ENCODE measurements at places on chromosomes 2 and 18.

DNA sequence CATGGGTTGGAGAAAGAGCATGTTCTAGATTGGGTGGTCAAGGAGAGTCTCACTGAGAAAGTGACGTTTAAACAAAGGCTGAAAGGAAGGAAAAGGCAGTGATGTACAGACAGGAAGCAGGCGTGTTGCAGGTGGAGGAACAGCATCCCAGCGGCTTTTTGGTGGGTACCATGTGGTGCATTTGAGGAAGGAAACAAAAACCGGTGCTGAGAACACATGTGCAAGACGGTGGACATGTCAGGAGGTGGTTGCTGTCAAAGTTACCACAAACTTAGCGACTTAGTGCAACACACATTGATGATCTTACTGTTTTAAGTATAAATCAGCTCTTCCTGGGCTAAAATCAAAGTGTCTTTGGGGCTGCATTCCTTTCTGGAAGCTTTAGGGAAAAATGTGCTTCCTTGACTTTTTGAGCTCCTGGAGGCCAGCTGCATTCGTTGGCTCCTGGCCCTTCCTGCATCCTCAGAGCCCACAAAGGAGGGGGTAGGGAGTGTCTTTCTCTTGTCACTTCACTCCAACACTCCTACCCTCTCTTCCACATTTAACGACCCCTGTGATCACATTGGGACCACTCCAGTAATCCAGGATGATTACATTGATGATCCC, 380.6 kb downstream of the FBXO15 start:
- DNase-seq: no peak

- DNase-seq: peak; percentile 55
Measured at GRCh38 chr2:63589148-63589958, 590 bp downstream of the MDH1 start.

DNA sequence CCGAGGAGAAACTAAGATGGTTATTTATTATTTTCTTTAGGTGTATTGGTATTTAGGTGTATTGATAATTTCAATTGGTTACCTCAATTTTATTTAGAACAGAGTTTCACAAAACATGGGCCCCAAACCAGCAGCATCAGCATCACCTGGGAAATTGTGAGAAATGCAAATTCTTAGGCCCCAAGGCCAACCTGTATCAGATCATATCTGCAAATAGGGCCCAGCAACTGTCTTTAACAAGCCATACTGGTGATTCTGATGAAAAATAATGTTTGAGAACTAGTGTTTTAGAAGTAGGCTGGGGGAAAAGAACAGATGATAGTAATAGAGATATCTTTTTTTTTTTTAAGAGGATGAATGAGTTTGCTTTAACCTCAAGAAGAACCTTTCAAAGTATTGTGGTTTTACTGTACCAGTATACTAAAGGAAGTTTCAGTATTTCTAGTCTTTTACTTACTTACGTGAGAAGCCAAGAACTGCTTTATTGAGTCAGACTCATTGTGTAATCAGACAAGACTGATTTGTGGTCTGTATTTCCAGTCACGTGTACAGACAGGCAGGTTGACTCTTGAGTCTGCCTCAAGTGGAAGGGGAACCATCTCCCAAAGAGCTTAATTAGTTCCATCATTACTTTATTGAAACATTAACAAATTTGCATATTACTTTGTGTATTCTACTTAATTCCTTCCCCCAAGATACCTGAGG, 60.4 kb upstream of the GAREM1 start:
- DNase-seq: no peak

DNA sequence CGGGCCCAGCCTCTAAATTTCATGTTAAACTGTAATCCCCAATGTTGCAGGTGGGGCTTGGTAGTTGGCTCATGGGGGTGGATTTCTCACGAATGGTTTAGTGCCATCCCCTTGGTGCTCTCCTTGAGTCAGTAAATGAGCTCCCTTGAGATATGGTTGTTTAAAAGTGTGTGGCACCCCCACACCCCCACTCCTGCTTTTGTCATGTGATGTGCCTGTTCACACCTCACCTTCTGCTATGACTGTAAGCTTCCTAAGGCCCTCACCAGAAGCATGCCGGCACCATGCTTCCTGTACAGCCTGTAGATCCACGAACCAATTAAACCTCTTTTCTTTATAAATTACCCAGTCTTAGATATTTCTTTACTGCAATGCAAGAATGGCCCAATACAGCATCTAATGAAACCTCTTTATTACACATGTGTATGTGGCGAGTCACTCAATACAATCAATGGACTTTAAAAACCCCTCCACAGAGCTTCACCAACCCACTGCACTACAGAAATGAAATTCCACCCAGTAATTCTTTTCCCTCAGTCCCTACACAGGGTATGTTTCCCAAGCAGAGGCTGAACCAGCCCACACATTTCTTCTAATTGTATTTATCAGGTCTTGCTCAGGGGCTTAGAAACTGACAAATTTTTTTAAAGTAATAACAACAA, 47.3 kb downstream of the WDFY1 start:
- DNase-seq: no peak

Data from NCI-H2081 (cell line).